ENCODE measurements at places on chromosomes 1 and 21.

DNA sequence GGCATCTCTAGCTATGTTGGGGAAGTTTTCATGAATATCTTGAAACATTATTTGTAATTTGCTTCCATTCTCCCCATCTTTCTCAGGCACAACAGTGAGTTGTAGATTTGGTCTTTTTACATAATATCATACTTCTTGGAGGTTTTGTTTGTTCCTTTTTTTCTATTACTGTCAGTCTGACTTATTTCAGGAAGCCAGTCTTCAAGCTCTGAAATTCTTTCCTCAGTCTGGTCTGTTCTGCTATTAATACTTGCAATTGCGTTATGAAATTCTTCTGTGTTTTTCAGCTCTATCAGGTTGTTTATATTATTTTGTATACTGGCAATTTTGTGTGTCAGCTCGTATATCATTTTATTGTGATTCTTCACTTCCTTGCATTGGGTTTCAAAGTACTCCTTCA is 424.6 kb upstream of the PTBP2 start:
- no peak for DNase-seq

DNA sequence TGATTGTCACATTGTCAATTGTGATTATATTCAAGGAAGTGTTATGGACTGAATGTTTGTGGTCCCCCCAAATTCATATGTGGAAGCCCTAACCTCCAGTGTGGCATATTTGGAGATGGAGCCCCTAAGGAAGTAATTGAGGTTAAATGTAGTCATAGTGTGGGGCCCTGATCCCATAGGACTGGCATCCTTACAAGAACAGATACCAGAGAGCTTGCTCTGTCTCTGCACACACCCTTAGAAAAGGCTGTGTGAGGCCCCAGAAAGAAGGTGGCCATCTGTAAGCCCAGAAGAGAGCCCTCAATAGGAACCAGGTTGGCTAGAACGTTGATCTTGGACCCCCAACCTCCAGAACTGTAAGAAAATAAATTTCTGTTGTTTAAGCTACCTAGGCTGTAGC is 28.1 kb downstream of the VANGL1 start:
- no peak for DNase-seq

- no peak for DNase-seq
Measured at GRCh38 chr21:41559658-41560631, 52.0 kb upstream of the TMPRSS2 start.

- DNase-seq, result no peak
Measured at GRCh38 chr1:47850451-47850850, 146.7 kb downstream of the TRABD2B start.

DNA sequence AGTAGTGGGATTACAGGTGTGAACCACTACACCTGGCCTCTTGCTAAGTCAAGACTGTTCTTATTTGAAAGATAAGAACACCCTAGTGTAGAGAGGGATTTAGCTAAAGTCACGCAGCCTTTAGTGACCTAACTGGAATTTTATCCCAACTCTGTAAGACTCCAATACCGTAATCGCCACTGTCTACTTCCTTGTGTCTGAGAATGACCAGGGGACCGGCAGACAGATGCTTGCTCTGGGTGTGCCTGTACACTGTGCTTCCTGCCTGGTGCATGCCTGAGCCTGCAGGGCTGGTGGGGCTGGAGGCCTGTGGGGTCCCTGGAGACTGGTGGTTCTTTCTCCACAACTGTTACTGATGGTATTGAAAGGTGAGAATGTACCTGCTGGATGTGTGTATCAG is 15.3 kb downstream of the MFSD2A start:
- DNase-seq, result no peak

DNA sequence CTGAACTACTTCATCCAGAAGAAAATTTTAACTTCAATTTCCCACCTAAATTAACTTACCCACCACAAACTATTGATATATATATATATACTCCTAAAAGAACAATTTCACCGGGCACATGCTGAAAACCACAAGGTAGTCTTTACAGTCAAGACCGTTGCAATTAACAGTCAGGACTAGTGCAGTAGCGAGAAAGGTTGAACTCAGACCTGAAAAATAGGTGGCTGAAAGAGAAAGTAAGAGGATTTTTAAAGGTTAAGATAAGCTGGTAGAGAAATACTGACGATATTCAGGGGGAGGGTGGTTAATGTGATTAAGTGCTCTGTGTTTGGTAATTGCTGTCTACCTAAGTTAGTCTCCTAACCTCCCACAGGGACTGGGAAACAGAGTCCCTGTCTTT is 1153.5 kb upstream of the TMPRSS15 start:
- no peak for DNase-seq

- DNase-seq, result peak; percentile 10
Measured at GRCh38 chr1:16727190-16728111, 12.9 kb upstream of the RNU1-4 start.

Measured in stimulated activated CD4-positive, alpha-beta T cell treated with anti-CD3 and anti-CD28 coated beads, Interleukin-1b, Interleukin-23, amount 100 ng/mL, for 1 hour (primary cell).